Naive thymus-derived CD8-positive, alpha-beta T cell (primary cell): ENCODE measurements at places on chromosomes 2 and 18.

GRCh38 chr2:239689410-239689809 lies 288.6 kb upstream of the HDAC4 start:
- no peak for DNase-seq

- no peak for DNase-seq
Observed at GRCh38 chr18:29007986-29008654, 831.2 kb upstream of the CDH2 start.

DNA sequence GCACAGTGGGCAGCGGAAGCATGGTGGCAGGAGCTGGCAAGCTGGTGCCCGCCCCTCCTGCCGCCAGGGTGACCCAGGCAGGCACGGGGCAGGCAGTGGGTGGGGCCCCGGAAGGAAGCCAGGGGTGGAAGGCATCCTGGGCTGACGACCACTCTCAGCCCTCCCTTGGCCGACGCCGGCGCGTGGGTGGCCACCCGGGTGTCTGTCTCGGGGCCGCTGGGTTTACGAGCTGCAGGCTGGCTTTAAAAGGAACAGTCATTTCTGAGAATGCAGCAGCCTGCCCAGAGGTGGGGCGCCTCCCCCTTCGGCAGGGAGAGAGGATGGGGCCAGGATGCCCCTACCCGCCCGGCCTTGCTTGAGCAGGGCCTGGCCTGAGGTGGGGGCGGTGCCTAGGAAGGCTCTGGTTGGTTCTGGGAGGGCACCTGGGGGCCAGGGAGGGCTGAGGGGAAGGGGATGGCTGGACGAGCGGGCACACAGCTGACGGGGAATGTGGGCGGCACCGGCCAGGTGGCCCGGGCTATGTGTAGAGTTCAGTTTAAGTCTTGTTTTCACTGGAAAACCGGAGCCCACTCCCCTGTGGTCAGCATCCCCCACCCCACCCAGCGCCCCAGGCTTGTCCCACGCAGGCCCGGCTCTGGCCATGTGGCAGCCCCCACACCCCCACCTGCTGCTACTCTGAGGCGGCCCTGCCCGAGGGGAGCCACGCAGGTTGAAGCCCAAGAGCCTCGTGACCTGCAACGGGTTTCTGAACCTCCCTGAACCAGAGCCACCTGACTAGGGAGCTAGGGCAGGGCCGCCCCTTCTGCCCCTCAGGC lies 6.3 kb downstream of the BOK start:
- DNase-seq = no peak

- no peak for DNase-seq
Observed at GRCh38 chr2:235394278-235394828, 99.5 kb upstream of the AGAP1 start.

GRCh38 chr18:26504831-26505230 lies 43.5 kb downstream of the KCTD1 start:
- no peak for DNase-seq

GRCh38 chr2:108923019-108923700 lies 65.9 kb downstream of the EDAR start:
- DNase-seq = no peak

DNA sequence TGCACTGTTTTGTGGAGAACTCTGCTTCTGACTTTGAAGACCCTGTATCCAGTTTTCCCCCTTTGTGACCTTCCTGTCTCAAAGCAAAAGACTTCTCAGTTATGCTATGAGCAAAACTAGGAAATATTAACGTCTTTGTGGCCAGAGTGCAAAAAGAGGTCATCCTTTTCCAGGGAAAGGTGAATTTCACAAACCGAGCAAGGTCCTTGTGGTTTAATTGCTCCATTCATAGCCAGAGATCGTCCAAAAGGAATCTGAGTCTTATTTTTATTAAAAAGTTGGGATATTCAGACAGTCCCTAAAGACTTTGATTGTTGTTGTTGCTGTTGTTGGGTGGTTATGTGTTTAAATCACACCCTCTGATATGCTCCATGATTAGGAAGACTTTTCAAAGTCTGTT lies 77.4 kb downstream of the NAB1 start:
- no peak for DNase-seq

DNA sequence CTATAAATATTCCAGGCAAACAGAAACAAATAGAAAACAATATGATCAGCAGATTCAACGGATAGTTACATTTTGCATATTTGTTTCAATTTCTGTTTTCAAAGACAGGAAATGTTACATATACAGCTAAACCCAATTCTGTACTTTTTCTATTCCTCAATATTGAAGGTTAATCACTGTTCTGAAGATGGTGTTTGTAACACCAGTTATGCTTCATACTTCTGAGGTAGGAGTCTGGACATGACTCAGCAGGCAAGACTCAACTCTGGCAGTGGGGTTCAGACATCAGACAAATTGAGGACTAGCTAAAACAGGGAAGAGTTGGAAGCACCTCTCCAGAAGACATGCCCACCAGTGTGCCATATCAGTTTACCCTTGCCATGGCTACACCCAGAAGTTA lies 16.6 kb downstream of the SERPINB13 start:
- no peak for DNase-seq

- no peak for DNase-seq
Observed at GRCh38 chr2:118425191-118425590, 336.9 kb downstream of the INSIG2 start.

DNA sequence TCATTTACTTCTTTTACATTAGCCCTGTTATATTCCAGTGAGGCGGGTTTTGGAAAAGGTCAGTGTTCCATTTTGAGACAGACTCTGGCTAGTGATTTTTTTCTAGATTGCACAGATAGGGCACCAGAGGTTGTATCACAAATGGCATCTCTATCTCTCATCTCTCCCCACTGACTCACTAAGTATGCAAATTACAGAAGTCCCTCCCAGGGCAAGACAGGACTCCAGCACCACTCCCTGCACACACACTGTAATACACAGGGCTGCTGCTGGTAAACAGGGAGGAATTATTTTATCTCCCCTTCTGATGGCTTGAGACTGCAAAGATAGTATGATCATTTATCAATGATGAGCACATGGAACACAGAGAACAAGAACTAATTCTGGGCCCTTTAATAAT lies 46.2 kb downstream of the AKAIN1 start:
- no peak for DNase-seq

DNA sequence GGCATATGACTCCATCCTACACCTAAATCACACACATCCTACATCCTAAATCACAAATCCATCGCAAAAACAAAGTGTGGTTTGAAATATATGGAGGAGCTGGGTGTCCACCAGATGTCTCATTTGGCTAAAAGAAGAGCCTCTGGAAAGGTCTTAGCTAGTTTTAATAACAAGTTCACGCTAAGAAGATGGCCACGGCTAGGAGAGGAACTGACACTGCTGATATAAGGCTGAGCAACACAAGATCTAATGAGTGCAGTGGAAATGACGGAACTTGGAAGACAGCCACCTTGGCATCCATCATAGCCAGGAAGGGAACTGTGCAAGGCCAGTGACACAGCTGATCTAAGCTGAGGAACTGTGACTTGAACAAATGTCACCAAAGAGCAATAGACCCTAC lies 60.0 kb upstream of the AGAP1 start:
- no peak for DNase-seq

- no peak for DNase-seq
Observed at GRCh38 chr18:63930773-63931354, 18.2 kb upstream of the HMSD start.

- peak; percentile 10 for DNase-seq
Observed at GRCh38 chr2:111117598-111118480, 2.9 kb upstream of the BCL2L11 start.

- no peak for DNase-seq
Observed at GRCh38 chr2:191636235-191636543, 41.7 kb upstream of the NABP1 start.

- no peak for DNase-seq
Observed at GRCh38 chr18:26004832-26005231, 85.6 kb downstream of the SS18 start.

DNA sequence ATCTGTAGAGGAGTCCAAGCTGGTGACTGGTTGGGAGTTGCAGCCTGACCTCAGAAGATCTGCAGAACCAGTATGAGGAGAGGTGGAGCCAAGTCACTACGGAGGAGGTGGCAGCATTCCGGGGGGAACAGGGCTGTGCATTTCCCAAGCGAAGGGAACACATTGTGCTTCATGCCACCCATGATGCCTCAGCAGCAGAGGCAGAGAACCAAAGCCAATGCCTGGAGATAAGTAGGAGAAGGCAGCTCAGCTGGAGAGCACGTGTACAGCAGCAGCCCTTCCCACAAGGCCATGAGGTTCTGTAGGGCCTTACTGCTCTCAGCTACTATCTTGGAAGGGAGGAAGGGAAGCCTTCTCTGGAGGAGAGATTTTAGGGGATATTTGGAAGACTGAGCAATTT lies 67.2 kb upstream of the LRPPRC start:
- DNase-seq = no peak

GRCh38 chr2:111219734-111220505 lies 99.2 kb downstream of the BCL2L11 start:
- no peak for DNase-seq

DNA sequence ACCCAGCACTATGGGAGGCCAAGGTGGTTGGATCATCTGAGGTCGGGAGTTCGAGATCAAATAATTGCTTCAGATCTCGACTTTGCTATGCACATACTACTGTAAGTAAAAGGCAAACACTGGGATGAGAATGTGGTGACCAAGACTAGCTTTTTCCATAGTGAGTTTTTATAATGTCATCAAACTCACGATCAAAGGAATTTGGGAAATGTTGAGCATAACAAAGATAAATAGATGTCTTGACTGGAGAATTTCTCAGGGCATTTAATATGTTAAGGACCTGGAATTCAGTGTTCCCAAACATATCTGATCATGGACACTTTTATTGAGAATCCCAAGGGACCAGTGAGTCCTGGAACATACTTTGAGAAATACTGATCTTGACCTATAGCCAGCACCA lies 205.6 kb downstream of the ARHGAP15 start:
- DNase-seq = no peak

DNA sequence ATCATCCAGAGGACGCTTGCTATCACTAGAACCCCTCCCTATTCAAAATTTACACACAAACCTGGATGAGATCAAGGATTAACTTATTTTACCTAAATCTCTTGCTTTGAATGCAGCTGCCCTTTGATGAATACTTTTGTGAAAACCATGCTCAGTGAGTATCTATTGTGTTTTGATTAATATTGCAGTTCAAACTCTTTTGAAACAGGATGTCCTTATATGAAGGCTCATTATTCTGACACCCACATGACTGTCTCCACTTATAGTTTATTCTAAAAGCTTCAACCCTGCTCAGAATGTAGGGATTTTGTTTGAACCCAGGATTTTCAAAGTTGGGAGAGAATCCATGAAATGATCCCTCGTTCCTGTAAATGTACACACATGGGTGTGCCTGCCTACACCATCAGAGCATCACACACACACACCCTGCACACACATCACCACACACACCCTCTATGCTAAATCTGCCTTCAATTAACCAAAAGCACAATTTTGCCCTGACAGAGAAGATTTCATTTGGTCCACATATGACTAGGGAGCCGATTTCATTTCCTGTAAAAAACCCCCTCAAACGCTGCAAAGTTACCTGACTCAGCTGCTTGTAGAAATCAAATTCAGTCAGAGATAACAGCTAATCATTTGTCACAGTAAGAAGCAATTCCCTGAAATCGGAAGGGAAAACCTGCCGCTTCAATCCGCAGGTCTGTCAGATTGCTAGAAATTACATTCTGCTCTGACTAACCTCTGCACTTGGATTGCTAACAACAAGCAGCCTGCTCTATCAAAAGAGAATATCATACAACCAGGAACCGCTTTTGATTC lies 65.2 kb downstream of the ZEB2 start:
- no peak for DNase-seq

DNA sequence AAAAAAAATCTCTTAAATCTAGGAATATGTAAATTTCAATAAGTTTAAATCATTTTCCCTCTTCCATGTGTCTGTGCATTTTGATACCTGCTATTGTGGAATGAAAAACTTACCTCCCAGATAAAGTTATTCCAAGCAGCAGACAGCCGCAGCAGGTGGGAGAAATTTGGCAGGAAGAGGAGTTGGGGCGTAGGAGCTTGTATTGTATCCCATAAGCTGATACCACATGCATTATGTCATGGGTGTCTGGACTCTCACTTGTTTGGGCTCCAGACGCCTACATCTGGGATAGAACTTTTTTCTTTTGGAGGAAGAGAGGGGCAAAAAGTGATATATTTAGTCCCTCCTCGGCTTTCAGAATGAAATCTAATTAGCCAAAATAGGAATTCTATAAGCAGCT lies 59.3 kb upstream of the TCF4 start:
- DNase-seq = no peak

GRCh38 chr18:5627776-5628511 lies 84.1 kb upstream of the EPB41L3 start:
- no peak for DNase-seq

DNA sequence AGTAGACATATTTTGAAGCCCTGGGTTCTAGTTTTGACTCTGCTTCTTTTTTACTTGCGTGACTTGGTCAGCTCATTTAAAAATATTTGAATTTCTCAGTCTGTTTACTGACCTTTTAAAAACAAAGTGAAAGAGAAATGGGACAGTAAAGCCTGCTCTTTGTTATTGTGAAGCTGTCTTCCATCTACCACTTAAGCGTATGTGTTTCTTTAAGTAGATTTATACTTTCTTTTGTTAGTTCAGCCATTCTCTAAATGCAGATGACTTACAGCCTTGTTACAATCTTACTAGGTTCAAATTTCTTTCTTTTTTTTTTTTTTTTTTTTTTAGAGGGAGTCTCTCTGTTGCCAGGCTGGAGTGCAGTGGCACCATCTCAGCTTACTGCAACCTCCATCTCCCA lies 79.5 kb downstream of the UBR3 start:
- DNase-seq = no peak

DNA sequence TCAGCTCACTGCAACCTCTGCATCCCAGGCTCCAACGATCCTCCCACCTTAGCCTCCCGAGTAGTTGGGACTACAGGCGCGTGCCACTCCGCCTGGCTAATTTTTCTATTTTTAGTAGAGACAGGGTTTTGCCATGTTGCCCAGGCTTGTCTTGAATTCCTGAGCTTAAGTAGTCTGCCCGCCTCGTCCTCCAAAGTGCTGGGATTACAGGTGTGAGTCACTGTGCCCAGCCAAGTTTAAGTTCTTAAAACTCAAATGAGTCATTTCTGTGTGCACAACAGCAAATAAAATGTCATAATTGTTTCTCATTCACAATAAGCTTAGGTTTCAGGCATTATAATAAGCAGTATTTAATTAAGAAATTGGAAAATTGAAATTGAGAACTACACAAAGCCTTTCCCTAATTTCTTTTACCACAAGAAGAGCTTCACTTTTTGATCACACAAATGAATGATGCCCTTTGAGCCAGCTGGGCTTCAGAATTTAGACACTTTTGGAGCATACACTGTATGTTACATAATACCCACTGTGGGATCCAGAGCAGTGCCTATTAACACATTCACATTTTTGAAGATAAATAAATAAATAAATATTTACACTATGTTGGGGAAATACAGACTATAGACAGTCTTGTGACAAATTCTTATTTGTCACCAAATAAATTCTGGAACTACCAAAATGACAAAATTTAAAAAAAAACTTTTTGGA lies 8.6 kb upstream of the ME2 start:
- no peak for DNase-seq

GRCh38 chr2:166895243-166895642 lies 7.0 kb downstream of the XIRP2 start:
- no peak for DNase-seq

- no peak for DNase-seq
Observed at GRCh38 chr18:10453261-10453805, 1.1 kb upstream of the APCDD1 start.

- no peak for DNase-seq
Observed at GRCh38 chr2:229901819-229902218, 20.0 kb downstream of the TRIP12 start.

GRCh38 chr2:55364189-55365055 lies 55.2 kb downstream of the CCDC88A start:
- no peak for DNase-seq
